ENCODE measurements at places on chromosomes 3 and 15.

DNA sequence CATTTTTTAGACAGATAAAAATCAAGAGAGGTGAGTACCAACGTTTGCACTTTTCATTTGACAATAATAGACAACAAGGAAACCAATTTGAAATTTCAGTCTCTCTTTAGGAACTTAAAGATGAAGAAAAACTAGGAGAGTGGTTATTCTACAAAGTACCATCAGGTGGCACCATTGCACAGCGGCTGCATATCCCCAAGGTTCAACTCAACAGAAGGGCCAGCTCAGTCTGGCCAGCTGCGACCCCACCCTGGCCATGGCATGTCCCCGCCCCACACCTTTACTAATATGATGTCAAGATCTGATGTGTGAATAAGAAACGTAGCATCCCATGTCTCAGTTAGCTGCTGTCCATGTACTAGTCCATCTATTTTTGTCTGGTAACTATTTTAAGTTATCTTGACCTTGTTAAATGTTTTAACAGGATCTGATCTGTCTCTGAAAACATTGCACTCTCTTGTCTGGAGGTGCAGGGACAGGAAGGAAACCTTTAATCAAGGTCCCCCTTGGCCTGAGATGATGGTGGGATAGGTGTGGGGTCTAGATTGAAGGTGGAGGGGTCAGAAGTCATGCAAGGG, 35.5 kb upstream of the CGNL1 start:
- DNase-seq: peak; percentile 27

GRCh38 chr3:153980252-153980590, 141.0 kb upstream of the ARHGEF26 start:
- no peak for DNase-seq

DNA sequence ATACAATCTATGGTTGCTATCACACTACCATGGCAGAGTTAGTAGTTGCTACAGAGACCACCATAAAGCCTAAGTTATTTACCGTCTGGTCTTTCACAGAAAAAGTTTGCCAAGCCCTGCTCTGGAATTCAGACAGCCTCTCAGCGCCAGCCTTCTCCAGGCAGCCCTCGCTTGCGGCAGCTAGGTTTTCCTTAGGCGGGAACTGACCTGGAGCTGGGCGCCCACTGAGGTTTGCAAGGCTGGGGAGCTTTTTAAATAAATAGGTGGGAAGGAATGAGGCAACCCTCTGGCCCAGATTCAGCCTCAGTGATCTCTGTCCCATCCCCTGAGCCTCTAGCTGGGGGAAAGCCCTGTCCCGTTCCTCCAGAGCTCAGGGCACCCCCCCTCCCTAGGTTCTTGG, 1.2 kb downstream of the CTSH start:
- no peak for DNase-seq

- no peak for DNase-seq
Measured at GRCh38 chr3:194187233-194187944, 51.4 kb downstream of the HES1 start.

- no peak for DNase-seq
Measured at GRCh38 chr3:100518983-100519382, 26.6 kb downstream of the TMEM45A start.

- DNase-seq: no peak
Measured at GRCh38 chr3:4440951-4441350, 26.1 kb downstream of the SUMF1 start.

- no peak for DNase-seq
Measured at GRCh38 chr3:120438665-120439370, 12.0 kb downstream of the FSTL1 start.

DNA sequence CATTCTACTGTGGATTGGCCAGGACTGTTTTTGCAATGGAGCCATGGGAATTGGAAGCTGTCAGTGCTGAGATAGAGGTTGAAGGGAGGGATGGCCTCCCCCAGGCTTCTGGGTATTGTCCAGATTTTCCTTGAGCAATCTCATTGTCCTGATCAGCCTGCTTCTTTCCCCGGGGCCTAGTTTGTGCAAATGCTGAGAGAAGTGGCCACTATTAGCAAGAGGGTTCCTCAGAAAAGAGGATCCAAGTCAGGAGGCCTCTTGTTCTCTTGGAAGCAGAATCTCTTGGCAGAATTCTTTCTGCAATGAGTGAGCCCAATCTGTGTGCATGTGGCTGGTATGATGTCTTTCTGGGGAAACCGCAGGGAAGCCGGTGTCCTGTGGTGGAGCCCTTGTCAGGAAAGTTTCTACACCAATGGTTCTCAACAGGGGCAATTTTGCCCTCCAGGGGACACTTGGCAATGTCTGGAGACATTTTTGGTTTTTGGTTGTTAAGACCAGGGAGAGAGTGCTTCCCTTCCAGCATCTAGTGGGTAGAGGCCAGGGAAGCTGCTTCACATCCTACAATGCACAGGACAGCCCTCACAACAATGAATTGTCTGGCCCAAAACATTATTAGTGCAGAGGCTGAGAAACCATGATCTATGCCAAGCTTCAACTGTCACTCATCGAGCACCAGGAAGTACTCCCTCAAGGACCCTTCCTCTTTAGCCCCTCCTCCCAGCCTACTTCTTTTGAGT, 2.0 kb downstream of the LIPC start:
- no peak for DNase-seq

GRCh38 chr3:168596175-168596823, 500.6 kb upstream of the GOLIM4 start:
- DNase-seq: no peak

DNA sequence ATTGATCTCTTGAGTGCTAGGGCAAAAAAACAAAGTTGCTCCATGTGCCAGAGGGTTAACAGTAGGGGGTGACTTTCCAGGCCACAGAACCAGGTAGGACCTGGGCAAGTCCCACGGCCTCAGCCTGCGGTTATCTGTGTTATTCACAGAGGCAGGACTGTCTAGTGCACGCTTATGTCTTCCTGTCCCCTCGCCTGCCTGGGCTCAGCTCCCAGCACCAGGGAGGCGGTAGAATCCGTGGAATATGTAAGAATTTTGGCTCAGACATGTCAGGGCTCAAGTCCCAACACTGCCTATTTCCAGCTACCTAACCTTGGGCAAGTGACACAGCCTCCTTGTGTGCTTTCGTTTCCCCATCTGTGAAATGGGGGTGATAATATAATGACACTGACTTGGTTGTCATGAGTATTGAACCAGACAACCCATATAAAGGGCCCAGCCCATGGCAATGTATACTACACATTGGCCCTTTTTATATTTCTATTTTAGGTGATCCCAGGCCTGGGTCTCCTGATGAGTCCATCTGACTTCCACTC, 44.3 kb upstream of the FLNB start:
- no peak for DNase-seq

- DNase-seq: no peak
Measured at GRCh38 chr15:90599644-90600043, 69.9 kb downstream of the CRTC3 start.

GRCh38 chr3:12656850-12657249, 7.1 kb downstream of the RAF1 start:
- no peak for DNase-seq

DNA sequence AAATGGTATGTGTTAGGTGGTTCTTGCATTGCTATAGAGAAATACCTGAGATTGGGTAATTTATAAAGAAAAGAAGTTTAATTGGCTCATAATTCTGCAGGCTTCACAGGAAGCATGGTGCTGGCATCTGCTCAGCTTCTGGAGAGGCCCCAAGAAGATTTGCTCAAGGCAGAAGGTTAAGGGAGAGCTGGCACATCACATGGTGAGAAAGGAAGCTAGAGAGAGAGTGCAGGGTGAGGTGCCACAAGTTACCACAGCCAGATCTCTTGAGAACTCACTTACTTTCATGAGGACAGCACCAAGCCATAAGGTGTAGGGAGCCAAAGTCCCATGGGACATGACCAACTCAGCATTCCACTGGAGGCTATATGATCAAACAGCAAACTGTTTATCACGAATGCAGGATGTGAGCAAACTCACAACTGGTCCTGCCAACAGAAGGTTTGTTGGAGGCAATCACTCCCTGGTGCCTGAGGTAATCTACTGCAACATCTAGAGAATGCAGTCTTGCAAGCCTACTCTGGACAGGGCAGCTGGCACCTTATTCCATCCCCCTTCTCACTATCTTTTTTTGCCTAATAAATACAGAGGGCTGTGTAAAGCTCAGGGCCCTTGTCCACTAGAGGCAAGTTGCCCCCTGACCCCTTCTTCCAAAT, 28.1 kb upstream of the CCR2 start:
- no peak for DNase-seq

DNA sequence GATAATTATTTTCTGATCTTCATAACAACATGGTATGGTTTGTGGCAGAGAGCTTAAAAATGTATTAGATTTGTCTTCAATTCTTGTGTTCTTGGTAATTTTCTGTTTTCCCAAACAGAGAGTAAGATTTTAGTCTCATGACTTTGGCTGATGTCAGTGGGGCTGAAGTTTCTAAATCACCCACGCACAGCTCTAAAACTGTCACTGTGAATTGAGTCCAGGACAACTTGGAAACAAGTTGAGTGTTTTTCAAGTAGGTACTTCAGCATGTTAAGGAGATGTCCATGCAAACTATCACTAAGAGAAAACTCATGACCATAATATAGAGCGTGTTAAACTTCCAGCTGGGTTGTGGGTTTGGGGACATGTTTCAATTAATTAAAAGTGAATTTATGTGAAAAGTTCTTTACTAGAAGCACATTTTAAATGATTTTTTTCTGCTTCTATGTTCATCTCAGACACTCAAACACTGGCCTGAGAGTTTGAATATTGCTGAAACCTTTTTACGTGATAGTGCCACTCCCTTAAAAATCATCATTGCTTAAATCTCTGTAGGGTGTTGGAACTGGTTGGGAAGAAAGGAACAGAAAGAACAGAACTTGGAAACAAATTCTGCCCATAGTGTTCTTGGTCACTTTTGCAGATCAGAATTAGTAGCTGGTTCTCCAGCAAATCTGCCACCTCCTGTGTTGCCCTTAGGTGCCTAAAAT, 89.8 kb downstream of the KLHL25 start:
- DNase-seq: no peak

- no peak for DNase-seq
Measured at GRCh38 chr3:5012367-5012766, 33.1 kb downstream of the BHLHE40 start.

GRCh38 chr3:72641684-72642083, 206.6 kb downstream of the SHQ1 start:
- no peak for DNase-seq

DNA sequence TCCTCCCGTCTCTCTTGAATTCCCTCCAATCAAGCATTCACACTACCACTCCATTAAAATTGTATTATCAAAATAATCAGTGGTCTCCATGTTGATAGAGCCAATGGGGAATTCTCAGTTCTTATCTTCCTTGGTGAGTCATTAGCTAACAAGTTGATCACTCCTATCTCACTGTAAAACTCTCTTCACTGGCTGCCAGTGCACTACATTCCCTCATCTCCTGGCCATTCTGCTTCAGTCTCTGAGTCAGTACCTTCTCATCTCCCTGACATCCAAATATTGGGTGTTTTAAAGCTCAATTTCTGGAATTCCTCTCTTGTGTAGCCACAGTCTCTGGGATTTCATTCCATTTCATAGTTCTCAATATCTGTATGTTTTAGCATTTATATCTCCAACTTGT, 175.2 kb downstream of the ALDH1A2 start:
- DNase-seq: no peak

GRCh38 chr3:30634761-30635735, 28.6 kb downstream of the TGFBR2 start:
- no peak for DNase-seq

GRCh38 chr3:166285001-166285400, 447.8 kb upstream of the BCHE start:
- no peak for DNase-seq

DNA sequence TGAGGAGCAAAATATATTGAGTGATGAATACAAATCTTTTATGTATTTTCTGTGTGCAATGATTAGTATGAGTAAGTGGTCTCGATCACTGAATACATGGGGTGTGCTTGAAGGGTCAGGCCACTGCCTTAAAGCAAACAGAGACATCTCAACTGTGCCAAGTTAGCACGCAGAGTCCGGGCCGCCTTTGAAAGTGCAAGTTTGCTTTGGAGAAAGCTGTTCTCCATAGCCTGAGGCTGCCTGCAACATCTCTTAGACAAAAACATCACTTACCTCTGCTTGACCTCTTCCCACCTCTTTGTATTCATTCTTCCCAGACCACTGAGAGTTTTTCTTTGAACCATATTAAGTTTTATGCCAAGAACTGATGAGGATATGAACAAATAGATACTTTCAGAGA, 267.0 kb downstream of the ZBTB20 start:
- DNase-seq: peak; percentile 63

DNA sequence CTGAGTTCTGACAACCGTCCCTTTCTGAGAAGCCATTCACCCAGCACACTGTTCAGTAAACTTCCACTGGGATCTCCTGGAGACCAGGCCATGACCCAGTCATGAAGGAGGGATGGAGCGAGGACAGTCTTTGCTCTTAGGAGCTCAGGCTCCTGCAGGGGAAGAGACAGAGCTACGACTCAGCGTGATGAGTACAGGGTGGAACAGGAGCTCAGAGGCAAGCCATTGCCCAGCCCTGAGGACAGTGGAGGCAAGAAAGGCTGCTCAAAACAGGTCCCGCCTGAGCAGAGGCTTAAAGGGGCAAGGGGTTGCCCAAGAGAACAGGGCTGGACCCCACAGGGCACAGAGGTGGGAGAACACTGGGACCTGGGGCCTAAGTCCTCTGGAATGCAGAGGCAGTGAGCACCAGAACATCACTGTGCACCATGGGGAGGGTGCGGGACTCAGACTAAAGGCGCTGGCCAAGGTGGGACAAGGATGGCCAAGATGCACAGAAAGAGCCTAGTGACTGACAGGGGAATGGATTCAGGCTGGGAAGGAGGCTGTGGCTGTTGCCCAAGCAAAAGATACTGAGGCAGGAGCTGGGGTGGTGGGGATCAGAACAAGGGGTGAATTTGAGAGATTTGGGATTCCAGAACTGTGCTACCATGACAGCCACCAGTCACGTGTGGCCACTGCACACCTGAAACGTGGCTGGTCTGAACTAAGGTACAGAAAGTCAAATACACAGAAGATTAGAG, 25.8 kb downstream of the TMEM43 start:
- DNase-seq: no peak

DNA sequence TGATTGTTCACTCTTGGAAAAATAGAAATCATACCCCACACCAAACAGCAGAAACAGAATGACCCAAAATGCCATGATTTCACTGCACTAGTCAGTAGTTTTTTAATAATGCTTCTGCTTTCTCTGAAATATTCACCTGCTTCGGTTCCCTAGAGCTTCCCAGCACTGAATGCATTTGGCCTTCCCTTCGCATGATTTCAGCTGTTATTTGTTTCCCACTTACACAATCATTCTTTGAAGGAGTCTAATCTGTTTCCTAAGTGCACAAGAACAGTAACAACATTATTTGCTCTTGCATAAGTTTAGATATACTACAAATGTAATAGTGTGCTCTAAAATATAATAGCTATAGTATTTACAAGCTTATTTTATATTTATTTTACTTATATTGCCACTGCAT, 178.7 kb downstream of the STAC start:
- DNase-seq: no peak

DNA sequence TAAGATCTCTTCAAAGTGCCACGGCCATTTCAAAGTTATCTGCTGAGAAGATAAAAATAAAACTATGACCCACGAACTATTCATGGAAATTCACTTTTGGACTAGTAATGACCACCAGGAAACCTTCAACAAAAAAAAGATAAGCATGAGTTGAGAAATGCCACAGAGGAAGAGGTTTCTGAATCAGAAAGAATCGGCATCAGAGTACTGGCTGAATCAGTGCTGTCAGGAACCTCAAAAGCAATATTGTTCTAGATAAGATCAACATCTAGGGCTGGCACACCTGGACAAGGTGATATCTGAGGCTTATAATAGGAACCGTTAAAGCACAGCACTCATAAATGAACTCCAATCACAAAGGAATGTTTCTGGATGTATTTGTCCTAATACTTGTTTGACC, 72.7 kb downstream of the PEAK1 start:
- DNase-seq: no peak
